Activated T-helper 1 cell treated with anti-CD3 and anti-CD28 coated beads, Interleukin-2, amount 50 U/mL, for 16 hours (primary cell): ENCODE measurements at places on chromosomes 7 and 10.
A peak's percentile ranks its signal among the peaks of the same experiment; 100 is the strongest.

DNA sequence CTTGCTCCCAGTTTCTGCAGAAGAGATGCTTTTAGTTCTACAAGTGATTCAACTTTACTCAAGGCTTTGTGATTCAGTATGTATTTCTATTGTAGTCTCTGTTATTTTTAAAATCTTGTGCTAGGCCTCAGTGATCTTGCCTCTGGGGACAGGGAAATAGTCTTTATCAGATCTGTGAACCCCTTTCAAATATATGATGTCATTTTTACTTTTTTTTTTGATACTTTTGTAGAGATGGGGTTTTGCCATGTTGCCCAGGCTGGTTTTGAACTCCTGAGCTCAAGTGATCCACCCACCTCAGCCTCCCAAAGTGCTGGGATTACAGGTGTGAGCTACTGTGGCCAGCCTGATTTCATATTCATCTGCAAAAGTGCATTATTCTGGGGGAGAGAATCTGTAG, 3.4 kb downstream of the SNX10 start:
- no peak for DNase-seq

GRCh38 chr10:18719811-18720210, 60.6 kb downstream of the ARL5B start:
- DNase-seq, result no peak

DNA sequence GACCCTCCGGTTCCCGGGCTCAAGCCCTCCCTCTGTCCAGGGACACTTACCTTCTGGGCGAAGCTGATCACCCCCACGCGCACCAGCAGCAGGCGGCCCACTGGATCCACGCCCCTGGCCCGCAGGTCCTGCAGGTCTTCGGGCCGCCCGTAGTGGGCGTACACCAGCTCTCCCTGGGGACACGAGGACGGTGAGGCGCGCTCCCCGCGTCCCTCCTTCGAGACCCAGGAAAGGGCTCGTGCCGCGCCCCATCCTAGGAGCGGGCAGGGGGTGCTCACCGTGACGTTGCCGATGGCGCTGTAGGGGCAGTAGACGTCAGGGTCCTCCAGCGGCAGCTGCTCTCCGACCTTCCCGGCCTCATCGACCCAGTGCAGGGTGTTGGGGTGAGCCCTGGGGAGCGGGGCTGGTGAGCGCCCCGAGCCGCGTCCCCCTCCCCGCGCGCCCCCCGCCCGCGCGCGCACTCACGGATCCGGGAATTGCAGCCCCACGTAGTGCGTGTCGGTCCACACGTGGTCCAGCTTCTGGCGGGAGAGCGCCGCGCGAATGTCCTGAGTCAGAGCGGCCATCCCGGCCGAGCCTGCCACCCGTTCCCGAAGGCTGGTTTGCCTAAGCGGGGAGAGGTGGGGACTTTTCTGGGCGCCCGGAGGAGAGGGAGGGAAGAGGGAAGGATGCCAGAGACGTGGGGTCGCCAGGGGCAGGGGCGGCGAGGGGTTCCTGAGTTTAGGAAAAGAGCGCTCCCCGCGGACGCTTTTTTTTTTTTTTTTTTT, 8.2 kb downstream of the TFR2 start:
- peak; percentile 38 for DNase-seq

DNA sequence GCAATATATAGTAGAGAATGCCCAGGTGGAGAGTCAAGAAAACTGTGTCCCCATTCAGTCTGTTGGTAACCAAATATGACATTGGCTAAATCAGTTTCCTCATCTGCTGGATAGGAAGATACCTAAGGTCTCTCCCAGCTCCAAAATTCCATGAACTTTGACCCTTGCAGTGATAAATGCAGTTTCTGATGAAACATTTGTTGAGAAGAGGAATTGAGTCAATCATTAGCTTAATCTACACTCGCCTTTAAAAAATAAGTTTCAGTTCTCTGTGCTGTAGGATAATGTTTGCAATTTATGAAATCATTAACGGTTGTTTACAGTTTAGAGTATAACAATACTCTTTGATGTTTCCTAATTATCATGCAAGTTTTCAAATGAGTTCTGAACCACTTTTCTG, 38.0 kb upstream of the SLC25A13 start:
- DNase-seq, result no peak

GRCh38 chr10:63633677-63634487, 112.7 kb downstream of the REEP3 start:
- no peak for DNase-seq

DNA sequence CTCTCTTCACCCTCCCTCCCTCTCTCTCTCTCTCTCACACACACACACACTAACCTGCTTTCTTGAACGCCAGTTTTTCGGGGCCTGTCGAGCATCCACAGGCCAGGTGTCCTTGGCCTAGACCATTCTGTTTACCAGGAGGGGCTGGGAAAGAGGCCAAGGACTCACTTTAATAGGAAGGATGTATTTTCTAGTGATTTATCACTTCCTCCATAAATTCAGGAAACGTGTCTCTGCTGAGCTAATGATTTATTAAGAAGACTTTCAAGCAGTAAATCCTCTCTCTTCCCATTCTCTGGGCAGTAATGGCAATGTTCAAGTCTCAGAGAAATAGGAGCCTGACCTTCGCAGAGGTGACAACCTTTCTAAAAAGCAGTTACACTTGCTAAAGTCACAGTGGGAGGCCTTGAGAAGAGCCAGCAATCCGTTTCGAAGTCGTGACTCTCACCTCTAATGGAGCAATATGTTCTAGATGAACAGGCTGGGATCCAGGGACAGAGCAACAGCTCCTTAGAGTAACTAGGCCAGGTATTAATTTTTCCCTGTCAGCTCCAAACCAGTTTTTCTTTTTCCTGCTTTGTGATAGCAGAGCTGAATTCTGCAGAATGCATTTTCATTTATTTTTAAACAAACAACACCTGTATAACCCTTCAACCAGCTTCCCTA, 1357.5 kb upstream of the SORCS1 start:
- DNase-seq, result no peak

DNA sequence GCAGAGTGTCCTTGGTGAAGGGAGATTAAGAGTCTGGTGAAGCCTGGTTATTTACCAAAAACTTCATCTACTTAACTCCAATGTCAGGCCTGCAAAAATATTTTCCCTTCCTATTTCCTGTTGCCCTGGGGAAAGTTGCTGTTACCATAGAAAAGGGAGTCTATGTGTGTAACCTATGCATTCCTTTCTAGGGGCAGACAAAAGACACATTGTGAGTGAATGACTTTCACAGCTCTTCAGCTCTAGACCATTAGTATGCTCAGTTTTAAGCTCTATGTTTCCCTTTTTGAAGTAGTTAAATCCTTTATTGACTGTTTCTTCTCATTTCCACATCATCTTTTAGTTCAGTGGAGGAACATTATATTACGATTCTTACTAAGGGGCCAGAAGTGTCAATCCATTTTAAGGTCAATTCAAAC, 45.6 kb upstream of the SGCE start:
- DNase-seq, result no peak

DNA sequence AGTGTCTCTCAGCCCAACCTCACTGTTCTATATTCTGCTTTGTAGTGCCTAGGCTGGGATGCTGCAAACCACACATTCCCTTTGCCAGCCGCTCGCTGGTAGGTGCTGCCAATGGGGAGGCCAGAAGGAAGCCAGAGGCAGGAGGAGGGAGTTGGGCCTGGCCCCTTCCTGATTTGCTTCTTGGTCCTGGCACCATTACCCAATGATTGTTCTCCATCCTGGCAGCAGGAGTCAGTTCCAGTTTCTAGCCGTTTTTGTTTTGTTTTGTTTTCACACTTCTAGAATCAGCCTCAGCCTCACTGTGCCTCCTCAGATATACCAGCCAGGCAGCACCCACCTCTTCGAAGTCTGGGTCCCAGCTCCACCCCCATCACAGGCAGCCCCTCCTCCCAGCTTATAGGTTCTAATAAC, 27.4 kb upstream of the LOXL4 start:
- DNase-seq, result no peak

DNA sequence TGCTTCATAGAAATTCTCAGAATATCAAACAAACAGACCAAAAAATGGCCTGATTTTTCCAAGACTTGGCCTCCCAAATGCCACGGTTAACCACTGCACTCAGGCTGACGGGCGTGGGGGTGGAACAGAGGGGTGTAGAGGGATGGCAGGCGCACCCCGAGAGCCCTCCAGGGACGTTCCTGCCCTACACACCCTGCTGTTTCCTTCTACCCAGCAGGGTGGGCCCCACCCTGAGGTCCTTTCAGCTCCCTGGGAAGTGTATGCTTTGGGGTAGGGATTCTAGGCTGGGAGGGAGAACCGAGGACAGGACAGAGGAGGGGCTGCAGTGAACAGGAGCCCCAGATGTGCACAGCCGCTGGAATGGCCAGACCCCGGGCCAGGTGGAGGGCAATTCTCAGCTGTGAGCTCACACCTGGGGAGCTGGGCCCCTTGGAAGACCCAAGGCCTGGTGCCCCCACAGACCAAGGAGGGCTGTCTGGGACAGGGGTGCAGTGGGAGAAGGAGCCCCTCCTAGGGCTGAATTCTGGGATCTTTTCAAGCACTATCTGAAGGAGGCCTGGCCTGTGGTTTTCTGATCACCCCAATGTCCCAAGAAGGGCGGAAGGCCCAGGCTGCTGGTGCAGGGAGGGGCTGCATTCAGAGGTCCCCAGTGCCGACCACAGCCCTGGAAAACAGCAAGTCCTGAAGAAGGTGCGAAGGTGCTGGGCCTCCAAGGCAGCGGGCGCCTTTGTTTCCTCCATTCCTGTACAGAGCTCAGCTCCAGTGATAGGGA, 32.9 kb upstream of the INPP5A start:
- DNase-seq, result no peak

DNA sequence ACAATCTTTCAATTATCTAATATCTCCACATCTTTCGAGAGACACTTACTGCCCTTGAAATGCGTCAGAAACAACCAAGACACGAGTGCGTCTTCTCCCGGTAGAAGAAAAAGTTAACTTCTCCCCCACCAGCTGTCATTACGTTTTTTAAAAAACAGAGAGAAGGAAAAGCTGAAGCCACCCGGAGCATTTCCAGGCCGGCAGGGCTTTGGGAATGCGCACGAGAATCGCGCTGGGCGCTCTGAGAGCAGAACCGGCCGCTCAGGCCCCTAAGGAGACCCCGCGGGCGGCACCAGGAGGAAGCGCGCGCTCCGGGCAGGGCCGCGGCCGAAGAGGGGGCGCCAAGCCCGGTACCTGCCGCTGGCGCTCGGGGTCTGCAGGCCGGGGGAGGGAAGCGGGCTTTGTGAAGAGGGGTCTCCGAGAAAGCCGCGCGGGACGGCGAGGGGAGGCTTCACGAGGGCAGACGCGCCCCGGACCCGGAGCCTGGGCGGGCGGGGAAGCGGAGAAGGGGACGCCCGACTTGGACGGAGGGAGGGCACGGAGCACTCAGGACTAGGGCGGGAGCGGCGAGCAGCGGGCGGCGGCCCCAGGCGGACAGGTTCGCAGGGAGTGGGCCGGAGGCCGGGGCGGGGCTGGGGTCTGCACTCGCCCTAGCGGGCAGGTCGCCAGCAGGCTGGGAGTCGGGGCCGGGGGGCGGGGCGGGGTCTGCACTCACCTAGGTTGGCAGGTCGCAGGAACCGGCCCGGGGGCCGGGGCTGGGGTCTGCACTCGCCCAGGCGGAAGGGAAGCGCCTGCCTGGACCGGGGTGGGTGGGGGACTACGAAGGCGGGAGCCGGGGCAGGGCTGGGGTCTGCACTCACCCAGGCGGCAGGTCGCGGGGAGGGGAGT, 932 bp downstream of the ESYT2 start:
- DNase-seq, result no peak

- no peak for DNase-seq
Measured at GRCh38 chr7:7014827-7015595, 167.3 kb upstream of the C1GALT1 start.
